ENCODE measurements at places on chromosomes 13 and 19.

- no peak for DNase-seq
These were observed 99.9 kb downstream of the GNG7 start for GRCh38 chr19:2602391-2603181.

DNA sequence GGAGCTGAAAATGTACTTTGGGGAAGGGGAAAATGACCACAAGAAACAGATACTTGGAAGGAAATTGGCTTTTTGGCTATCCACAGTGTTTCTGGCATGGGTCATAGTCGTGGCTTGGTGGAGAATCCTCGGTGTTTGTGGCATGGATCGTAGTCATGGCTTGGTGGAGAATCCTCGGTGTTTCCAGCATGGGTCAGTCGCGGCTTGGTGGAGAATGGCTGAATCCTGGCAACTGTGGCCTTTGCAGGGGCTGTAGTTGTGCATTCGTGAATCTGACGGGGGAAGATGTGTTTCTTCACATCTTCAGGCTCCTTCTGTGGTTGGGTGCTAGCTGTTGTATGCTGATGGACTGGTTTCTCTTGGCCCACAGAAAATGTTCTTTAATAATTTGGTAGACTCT lies 61.7 kb upstream of the MCF2L start:
- DNase-seq = no peak

DNA sequence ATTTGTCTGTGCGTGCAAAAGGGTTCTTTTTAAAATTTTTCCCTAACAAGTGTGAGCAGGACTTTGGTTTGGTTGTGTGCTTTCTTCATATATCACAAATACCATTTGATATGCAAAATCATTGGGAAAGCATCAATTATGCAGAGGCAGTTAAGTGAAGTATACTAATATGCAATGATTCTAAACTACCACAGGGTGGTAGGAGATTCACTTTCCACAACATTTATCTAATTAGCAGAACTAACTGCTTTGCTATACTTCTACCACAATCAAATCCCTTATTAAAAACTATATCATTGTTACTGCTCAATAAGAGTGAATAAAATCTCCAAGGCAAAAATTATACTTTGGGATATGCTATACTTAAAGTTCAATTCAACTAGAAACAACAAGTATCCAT lies 2738.9 kb upstream of the PCDH20 start:
- peak; percentile 40 for DNase-seq

DNA sequence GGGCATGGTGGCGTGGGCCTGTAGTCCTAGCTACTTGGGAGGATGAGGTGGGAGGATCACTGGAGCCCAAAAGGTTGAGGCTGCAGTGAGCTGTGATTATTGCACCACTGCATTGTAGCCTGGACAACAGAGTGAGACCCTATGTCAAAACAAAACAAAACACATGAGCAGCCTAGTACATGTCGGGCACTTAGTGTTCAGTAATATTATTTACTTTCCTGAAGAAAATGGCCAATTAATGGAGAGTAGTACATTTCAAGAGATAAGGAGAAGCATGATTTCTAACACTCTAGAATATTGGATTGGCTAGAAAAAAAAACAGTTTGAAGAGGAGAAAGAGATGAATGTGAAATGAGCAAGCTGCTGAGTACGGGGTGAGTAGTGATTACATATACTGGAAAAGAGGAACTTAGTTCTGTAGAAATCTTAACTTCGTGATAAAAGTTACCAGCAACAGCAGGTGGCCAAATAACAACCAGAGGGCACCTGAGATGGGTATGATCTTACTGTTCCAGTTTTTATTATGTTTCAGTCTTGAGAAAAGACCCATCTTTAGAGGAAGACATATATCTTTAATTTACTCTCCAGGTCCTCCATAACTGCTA lies 36.2 kb downstream of the SPATA13 start:
- peak; percentile 13 for DNase-seq

- DNase-seq = no peak
These were observed 1124.2 kb downstream of the SLITRK1 start for GRCh38 chr13:82758044-82758443.

DNA sequence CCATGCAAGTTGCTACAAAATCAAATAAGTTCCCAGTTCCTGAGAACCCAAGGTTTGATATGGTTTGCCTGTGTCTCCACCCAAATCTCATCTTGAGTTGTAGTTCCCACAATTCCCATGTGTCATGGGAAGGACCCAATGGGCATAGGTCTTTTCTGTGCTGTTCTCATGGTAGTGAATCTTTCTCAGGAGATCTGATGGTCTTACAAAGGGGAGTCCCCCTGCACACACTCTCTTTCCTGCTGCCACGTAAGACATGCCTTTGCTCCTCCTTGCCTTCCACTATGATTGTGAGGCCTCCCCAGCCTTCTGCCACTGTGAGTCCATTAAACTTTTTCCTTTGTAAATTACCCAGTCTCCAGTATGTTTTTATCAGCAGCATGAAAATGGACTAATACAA lies 28.5 kb upstream of the TSHZ3 start:
- no peak for DNase-seq

DNA sequence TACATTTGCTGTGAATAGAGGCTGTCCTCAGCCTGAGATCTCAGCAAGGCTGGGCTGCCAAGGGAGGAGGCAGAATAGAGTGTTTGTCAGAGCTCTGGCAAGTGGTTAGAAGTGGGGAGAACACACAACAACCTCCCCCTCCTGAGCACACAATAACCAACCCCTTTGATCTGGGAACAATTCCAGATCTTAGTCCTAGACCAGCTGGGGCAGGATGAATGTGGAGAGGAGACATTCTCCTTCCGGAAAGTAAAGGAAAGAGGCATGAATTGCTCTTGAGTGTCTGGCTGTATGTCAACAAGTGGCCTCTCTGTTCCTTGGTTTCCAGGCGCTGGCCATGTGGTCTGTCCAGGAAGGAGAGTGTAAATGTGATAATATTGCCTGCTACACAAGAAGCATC lies 114.9 kb upstream of the TMTC4 start:
- no peak for DNase-seq
